Suprapubic skin (tissue), 4 donors: ENCODE measurements at places on chromosomes 6 and 20. TPM values are rescaled to one million over a fixed set of nuclear protein-coding genes. Genes with fewer than 3 reads are reported as not detected.

DNA sequence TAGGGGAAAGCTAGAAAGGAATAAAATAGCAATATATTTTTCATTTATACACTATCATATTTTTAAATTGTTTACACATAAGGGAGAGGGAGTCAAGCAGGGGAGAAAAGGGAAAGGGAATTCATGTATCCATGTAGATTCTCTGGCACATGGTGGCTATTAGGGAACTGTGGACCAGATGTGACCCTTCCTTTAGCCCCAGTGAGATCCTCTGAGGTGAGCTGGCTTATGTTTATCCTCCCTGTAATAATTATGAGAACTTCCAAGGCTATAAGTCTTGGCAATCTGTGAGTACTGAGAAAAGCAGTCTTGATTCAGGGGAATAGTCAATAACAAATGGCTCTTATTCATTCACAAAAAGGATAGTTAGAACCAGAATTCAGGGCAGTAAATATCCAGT, 42.6 kb downstream of the TSBP1 start:
- H3K36me3 ChIP-seq: no peaks in the 10 kb centered on the region
- DNase-seq: no peak
- H3K27me3 ChIP-seq: no peaks in the 10 kb centered on the region

DNA sequence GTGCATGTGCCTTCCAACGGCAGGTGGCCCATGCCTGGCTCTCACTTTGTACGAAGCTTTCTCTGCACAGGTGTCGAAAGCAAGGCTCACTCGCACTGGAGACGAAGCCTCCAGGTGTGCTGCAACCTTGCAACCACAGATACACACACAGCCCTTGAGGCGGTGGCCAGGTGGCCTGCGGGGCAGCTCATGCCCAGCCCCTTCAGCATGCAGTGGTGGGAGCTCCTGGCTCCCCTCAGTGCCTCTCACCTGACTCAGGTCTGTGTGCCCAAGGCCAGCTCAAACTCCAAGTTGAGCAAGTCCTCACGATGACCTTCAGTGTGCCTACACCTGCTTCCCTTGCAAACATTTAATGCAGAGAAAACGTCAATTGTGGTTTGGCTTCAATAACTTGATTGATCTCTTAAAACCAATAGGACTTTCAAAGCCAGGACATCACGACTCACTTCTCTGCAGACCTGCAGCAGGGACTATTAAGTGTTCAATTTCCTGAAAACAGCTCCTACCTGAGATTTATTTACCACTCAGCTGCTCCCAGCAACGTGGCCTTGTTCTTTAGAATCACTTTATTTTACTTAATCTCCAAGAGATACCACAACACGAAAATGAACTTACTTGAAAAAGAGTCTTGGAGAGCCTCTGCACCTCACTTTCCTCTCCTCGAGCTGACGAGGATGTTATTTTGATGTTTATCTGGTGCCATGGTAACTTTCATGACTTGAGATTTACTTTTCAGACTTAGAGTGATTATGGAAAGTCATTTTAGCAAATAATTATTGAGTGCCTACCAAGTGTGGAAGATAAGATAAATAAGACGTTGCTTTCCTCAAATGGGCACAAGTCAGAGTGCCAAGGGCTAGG, 86.3 kb downstream of the SLC22A23 start:
- no peaks in the 10 kb centered on the region for H3K36me3 ChIP-seq
- no peak overlapping the region for H3K4me3 ChIP-seq
- H3K27me3 ChIP-seq: no peaks in the 10 kb centered on the region
- peaks cover 12% of the 10 kb centered on the region for H3K4me1 ChIP-seq

DNA sequence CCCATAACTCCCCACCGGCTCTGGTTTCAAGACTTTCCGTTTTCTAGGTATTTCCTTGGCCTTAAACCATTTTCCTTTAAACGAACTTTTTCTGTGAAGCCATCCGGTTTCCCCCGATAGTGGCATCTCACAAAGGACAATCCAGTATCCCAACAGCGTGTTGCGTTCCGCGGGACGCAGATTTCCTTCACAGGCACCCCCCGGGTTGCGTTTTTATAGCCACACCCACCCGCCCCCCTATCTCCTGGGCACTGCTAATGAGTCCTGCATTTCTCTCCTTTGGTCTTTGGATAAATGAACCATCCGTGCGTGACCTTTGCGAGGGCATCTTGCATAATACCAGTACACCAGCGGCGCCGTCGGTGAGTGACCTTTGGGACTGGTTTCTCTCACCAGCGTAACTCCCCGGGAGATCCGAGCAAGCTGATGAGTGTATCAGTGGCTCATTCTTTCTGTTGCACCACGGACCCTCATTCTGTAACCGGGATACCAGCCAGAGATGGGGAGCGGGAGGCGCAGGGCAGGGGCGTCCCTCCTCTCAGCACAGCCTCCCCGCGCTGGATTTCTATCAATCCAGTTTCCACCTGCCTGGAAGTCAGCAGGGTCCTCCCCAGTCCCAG, 586 bp upstream of the NQO2 start:
- H3K27me3 ChIP-seq: no peaks in the 10 kb centered on the region
- peak; percentile 91 for DNase-seq
- H3K36me3 ChIP-seq: peaks cover under 1% of the 10 kb centered on the region

GRCh38 chr6:104606361-104606760, 253.4 kb downstream of the HACE1 start:
- H3K4me3 ChIP-seq: no peak overlapping the region
- no peaks in the 10 kb centered on the region for H3K27me3 ChIP-seq
- no peaks in the 10 kb centered on the region for H3K36me3 ChIP-seq
- no peak overlapping the region for H3K27ac ChIP-seq

DNA sequence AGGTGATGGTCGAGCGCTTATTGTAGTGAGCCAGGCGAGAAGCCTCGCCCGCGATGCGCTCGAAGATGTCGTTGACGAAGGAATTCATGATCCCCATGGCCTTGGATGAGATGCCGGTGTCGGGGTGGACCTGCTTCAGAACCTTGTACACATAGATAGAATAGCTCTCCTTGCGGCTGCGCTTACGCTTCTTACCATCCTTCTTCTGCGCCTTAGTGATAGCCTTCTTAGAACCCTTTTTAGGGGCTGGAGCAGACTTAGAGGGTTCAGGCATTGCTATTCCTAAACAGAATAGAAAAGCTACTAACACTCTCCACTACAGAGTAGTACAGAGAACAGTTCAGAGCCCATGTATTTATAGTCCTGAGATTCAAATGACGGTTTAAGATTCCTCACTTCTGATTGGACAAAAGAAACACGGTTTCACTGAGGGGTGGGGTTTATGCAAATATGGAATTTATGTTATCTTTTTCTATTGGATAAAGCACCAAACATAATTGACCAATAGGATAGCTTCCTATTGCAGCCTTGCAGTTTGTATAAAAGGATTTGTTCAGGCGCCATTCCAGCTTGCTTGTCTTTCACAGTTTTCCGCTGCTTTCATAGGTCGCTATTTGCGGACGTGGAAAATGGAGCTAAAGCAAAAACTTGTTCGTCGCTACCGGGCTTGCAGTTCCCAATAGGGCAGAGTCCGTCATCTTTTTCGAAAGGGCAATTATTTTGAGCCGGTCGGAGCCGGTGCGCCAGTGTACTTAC, 43.7 kb upstream of the HFE start:
- H3K36me3 ChIP-seq: no peaks in the 10 kb centered on the region
- H3K4me3 ChIP-seq: peak overlapping the region; percentile 55
- H3K27me3 ChIP-seq: no peaks in the 10 kb centered on the region

DNA sequence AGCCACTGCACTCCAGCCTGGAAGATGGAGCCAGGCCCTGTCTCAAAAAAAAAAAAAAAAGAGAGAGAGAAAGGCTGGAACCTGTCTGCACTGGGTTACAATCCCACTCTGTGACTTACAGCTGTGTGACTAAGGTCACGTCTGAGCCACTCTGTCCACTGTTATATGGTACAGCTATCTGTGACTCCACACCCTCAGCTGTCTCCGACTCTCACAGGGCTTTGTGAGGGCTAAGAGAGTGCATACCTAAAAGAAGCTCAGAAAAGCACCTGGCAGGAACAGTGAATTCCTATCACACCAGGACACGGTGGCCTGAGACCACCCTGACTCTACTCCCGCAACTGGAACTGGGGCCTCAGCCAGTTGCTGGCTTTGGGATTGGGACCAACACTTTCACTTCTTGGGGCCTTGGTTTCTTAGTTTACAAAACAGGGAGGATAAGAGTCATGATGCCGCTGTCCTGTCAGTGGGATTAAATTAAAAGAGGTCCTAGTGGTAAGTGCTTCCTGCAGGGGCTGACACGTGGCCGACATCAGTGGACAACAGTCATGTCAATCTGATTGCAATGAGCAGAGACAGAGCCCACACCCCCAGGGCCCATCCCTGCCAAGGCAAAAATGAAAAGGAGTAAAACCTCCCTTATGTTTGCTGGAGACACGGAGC, 5.7 kb upstream of the CD93 start:
- no peak overlapping the region for H3K27ac ChIP-seq
- H3K36me3 ChIP-seq: no peaks in the 10 kb centered on the region
- peaks cover 43% of the 10 kb centered on the region for H3K4me1 ChIP-seq
- H3K27me3 ChIP-seq: no peaks in the 10 kb centered on the region
- no peak overlapping the region for H3K4me3 ChIP-seq

DNA sequence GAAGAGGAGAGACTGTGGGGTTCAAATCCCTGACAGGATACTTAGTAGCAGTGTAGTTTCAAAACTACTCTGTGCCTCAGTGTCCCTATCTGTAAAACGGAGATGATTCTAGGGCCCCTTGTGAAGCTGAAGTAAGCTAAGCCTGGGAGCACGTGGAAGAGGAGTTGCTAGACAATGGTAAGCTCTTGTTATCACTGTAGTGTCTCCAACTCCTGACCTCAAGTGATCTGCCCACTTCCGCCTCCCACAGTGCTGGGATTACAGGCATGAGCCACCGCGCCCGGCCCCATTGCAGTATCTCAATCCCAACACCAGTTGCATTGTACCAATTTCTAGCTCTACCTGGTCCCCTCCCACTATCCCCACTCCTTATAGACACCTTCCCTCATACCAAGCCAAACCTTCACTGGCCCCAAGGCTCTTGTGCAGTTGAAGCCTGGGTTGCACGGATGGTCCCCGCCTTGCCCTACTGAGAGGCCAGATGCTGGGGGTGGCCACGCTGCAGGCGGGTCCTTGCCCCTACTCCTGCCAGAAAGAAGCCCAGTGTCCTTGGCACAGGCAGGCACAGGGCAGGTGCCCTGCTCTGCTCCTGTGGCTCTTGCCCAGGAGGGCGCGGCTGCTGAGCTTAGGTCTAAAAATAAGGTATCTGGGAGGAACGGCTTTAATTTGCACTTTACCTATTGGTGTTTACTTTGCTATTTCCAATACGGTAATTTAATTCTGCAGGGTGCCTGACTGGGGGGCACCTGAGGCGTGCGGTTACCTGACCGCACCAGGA, 118.1 kb downstream of the VEGFA start:
- no peak for DNase-seq
- H3K4me1 ChIP-seq: peaks cover 10% of the 10 kb centered on the region
- peaks cover 22% of the 10 kb centered on the region for H3K27me3 ChIP-seq
- no peak overlapping the region for H3K4me3 ChIP-seq
- H3K36me3 ChIP-seq: no peaks in the 10 kb centered on the region
- H3K27ac ChIP-seq: no peak overlapping the region

- H3K36me3 ChIP-seq: no peaks in the 10 kb centered on the region
- no peak overlapping the region for H3K27ac ChIP-seq
- no peak for DNase-seq
Observed at GRCh38 chr6:155419161-155419560, 36.5 kb downstream of the NOX3 start.

DNA sequence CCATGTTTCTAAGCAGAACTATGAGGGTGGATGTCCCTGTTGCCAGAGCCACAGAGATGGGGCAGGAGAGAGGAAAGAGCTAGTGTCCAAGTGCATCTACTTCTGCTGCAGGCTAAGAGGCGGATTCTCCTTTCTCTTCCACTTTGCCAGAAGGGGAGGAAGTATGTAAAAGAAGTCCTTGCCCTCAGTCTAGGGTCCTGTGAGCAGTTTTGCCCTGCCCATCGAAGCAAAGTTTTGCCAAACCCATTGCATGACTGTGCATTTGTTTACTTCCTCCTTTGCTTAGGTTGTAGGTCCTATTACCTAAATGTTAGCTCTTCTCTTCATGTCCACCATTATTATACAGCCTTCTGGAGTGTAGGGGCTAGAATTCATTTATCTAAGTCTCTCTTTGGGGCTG, 106.2 kb upstream of the ARMC2 start:
- H3K4me1 ChIP-seq: peaks cover 32% of the 10 kb centered on the region
- no peak overlapping the region for H3K27ac ChIP-seq
- no peak for DNase-seq

- no peak overlapping the region for H3K4me3 ChIP-seq
- no peaks in the 10 kb centered on the region for H3K36me3 ChIP-seq
- no peak overlapping the region for H3K27ac ChIP-seq
- H3K4me1 ChIP-seq: peaks cover 4% of the 10 kb centered on the region
- peaks cover 58% of the 10 kb centered on the region for H3K27me3 ChIP-seq
Observed at GRCh38 chr20:956330-956951, 40.3 kb upstream of the ANGPT4 start.

- H3K27ac ChIP-seq: peak overlapping the region; percentile 88
- H3K4me3 ChIP-seq: no peak overlapping the region
- H3K27me3 ChIP-seq: no peaks in the 10 kb centered on the region
- H3K36me3 ChIP-seq: no peaks in the 10 kb centered on the region
- peaks cover 41% of the 10 kb centered on the region for H3K4me1 ChIP-seq
Observed at GRCh38 chr6:134619789-134620188, 301.9 kb upstream of the SGK1 start.

PI3 gene
- total RNA-seq: 2.6 TPM

RIPOR3 gene
- 5.6 TPM for total RNA-seq

SYNDIG1 gene
- total RNA-seq: not detected
